Bronchial epithelial cell (primary cell): ENCODE measurements at places on chromosomes 3 and 15. TPM values are rescaled to one million over a fixed set of nuclear protein-coding genes. Genes with fewer than 3 reads are reported as not detected.

DNA sequence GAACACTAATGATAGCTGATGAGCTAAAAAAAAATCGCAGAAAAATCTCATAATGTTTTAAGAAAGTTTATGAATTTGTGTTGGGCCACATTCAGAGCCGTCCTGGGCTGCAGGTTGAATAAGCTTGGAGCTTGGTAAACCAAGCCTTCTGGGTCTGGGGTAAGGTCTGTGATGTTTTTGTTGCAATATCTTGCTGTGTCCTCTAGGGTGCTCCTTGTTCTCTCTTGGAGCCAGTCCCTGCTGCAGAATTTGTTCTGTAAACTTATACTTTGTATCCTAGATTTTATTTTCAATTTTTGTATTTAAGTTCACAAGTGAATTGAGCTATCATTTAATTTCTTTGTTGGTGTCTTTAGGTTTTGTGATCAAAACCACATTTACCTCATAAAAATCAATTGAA lies 143.7 kb downstream of the NR1D2 start:
- DNase-seq: peak; percentile 32

The TLR9 gene
- not detected in 2 replicates for total RNA-seq

DNA sequence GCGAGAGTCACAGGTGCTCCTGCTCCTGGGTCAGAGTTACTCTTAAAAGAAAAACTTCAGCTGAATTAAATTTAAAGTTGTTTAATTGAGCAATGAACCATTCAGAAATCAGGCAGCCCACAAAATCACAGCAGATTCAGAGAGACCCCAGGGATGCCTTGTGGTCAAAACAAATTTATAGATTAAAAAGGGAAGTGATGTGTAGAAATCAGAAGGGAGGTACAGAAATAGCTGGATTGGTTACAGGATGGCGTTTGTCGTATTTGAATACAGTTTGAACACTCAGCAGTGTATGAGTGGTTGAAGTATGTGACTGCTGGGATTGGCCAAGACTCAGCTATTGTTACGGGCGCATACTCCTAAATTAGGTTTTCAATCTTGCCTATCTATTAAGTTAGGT lies 58.6 kb downstream of the UACA start:
- DNase-seq: no peak

- DNase-seq: no peak
Measured at GRCh38 chr15:57532731-57533447, 58.8 kb upstream of the MYZAP start.

GRCh38 chr3:66386011-66386924 lies 114.6 kb downstream of the LRIG1 start:
- no peak for DNase-seq

- peak; percentile 33 for DNase-seq
Measured at GRCh38 chr3:52319921-52320595, 3.9 kb downstream of the DNAH1 start.

GRCh38 chr15:57422113-57422754 lies 45.9 kb downstream of the CGNL1 start:
- no peak for DNase-seq

The PCSK6 gene
- total RNA-seq: 6.8 and 12.3 TPM in 2 replicates

The ANAPC13 gene
- 45.3 and 66.4 TPM in 2 replicates for total RNA-seq
